ENCODE measurements at places on chromosomes 4 and X.

- no peak for DNase-seq
These were observed 31.8 kb downstream of the MSL3 start for GRCh38 chrX:11789809-11790208.

- DNase-seq, result no peak
These were observed 1.9 kb downstream of the ARHGAP6 start for GRCh38 chrX:11663875-11664210.

- no peak for DNase-seq
These were observed 54.9 kb upstream of the PDE5A start for GRCh38 chr4:119683518-119683917.

DNA sequence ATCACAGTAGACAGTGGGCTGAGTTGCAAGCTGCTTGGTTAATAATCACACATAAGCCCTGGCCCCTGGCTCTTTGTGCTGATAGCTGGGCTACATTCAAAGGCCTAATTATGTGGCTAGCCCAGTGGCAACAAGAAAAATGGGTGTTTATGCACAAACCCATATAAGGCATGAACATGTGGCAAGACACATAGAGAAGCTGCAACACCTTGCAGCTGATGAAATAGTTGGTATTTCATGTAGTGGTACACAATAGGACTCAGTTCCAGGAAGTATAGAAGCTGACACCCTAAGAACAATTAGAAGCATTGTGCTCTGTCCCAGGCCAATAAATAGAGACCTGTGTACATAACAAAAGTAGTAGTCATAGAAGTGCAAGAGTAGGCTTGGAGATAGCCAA, 14.6 kb upstream of the ZNF630 start:
- no peak for DNase-seq

- peak; percentile 59 for DNase-seq
These were observed 19.3 kb upstream of the CSF2RA start for GRCh38 chrX:1249101-1249887.

- DNase-seq, result no peak
These were observed 650.7 kb downstream of the IL1RAPL1 start for GRCh38 chrX:29237972-29238371.

- no peak for DNase-seq
These were observed 294.8 kb downstream of the TENM3 start for GRCh38 chr4:182538031-182538430.

DNA sequence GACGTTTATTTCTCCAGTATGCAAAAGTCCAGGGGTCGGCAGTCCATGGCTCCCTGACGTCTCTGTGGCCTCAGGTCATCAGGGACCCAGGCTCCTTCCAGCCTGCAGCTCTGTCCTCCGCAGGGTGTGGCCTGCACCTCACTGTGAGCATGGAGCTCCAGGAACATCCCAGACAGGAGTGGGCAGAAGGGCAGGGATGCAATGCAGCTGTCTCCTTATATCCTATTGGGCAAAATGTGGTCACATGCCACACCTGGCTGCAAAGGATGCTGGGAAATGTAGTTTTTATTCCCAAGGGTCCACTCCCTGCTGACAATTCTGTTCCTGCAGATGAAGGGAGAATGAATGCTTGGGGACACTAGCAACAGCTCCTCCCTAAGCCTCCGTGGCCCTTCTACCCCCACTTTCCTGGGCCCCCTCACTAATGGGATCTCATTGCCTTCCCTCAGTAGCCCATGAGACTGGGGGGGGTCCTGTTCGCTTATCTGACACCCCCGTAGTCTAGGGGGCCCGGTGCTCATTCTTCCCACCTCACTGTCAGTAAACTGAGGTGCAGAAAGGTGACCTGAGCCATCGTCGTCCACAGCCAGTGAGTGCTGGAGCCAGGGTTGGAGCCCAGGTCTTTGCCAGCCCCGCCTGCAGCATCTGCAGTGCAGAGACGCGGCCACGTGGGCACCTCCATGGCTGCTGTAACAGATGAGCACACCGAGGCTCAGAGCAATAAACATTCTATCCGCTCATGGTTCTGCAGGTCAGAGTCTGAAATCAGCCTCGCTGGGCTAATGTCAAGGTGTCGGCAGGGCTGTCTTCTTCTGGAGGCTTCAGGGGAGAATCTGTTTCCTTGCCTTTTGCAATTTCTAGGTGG, 5.9 kb upstream of the GRPEL1 start:
- DNase-seq, result no peak

DNA sequence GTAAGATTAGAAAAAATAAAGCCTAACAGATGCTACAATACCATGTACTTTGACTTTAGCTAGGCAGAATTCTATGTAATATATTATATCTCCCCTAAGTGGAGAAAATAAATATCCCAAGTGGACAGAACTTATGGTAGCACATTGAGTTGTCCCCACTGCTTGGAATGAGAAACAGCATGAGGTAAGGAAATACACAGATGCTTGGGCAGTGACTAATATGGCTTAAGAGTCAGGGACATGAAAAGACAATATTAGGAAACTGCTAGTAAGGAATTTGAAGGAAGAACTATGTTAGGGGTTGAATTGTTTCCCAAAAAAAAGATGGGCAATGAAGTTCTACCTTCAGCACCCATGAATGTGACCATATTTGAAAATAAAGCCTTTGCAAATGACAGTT, 2265.1 kb downstream of the PCDH7 start:
- DNase-seq, result no peak

DNA sequence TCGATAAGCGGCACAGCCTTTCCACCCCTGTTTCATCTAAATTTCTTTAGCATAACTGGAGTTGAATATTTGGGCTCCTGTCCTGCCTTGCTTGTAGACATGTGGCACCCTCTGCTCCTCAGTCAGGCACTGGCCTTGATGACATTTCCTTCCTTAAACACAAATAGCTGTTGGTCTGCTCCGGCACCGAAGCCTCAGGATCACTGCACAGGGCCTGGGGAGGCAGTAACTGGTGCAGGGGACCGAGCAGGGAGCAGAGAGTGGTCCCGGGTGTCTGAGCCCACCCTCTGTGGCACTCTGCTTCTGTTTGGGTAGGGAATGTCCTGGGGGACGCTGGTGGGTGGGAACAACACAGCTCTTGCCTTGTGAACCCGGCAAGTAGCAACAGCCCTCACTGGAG, 13.6 kb downstream of the RGS12 start:
- no peak for DNase-seq

DNA sequence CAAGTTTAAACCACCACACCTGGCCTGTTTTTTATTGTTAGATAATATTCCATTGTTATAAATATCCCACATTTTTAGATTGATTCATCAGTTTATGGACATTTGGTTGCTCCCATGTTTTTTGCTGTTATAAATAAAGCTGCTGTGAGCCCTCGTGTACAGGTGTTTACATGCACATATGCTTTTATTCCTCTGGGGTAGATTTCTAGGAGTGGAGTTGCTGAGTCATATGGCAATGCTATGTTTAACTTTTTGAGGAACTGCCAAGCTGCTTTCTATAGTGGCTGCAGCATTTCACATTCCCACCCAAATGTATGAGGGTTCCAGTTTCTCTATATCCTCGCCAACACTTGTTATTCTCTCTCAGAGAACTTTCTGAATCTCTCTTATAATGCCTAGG, 90.5 kb downstream of the TBL1X start:
- no peak for DNase-seq

GRCh38 chr4:100593935-100594334, 76.1 kb upstream of the EMCN start:
- DNase-seq, result no peak

DNA sequence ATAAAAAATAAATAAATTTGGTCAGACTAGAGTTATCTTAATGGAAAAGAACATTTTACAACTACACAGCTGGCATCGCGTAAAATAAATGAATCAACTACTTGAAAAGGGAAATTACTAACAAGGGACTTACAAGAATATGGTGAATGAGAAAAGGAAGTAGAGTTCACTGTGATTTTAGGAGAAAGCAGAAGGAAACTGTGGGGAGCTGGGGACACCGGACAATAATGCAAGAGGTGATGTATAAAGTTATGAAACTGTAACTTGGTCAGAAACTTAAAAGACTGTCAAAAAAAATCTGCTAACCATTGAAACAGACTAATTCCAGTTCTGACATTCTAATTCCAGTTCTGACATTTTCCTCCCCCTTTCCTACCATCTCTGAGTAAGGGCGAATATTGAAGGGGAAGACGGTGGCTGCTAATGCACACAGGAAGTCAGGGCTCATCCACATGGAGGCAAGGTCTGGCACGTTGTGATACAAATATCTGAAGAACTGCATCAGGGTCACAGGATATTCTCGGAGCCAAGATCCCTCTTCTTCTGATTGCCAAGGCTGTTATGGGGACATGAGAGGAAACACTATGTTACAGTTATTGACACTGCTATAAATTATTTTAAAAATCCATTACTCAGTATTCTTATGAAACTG, 170.5 kb downstream of the CDS1 start:
- DNase-seq, result no peak

DNA sequence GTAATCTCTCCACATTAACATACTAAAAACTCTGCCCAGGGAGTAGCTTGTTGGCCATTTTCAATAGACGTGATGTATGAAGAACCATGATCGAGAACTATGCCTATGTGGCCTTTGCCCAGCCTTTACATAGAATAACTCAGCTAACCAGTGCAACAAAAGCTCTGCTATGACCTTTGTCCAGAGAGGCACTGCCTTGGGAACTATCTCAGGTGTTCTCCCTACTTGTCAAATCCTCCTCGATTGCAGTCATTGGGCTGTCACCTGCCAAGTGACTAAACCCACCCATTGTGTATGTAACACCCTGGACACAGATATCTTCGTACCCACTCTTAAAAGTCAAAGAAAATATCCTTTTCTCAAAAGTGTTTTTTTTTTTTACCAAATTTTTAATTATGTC, 610.3 kb upstream of the GALNTL6 start:
- DNase-seq, result no peak

DNA sequence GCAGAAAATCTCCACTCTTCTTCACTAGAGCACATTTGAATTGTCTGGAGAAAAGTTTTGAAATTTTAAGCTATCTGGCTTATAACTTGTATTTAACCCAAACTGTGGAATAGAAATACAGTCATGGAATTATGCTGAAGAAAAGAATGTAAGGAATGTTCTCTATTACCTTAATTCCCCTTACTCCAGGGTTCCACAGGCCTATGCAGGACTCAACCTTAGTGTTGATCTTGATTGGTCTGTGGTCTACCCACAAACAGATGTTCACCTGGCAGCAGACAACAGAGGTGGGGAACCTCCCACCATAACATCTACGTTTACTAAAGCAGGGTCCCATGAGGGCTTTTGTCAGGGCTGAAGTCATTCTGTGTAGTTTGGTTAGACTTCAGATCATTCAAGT, 189.3 kb upstream of the GPRIN3 start:
- no peak for DNase-seq

DNA sequence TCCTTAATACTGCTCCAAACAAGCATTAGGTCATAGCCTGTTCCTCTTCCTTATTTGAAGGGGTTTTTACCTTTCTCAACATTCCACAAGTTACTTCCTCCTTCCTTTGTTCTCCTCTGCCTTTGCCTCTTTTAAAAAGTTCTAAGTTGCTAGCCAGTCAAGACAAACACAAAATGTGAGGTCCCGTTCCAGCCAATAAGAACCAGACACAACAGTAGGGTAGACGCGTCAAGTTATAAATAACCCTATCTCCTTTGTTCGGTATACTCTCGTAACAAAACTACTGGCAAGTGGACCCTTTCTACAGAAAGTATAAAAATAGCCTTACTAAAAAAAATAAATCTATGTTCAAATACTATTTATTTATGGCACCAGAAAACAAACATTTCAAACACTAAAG, 6.3 kb upstream of the ACE2 start:
- no peak for DNase-seq

GRCh38 chr4:182862141-182862875, 54.9 kb downstream of the DCTD start:
- DNase-seq, result no peak

DNA sequence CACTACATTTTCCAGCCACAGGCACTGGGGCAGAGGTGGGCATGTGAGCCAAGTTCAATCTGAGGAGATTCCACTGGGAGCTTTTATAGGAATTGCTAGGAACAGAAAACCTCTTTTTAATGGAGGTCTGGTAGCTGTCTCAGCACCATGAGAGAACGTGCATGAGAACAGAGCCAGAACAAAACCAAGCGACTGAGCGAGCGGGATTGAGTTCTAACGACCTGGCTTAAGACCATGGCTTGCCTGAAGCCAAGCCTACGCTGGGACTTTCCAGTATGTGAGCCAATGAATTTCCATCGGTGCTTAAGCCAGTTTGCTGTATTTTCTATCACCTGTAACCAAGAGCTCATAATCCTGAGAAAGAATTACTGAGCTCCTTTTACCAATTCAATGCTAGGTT, 183.7 kb downstream of the NR3C2 start:
- DNase-seq, result no peak

DNA sequence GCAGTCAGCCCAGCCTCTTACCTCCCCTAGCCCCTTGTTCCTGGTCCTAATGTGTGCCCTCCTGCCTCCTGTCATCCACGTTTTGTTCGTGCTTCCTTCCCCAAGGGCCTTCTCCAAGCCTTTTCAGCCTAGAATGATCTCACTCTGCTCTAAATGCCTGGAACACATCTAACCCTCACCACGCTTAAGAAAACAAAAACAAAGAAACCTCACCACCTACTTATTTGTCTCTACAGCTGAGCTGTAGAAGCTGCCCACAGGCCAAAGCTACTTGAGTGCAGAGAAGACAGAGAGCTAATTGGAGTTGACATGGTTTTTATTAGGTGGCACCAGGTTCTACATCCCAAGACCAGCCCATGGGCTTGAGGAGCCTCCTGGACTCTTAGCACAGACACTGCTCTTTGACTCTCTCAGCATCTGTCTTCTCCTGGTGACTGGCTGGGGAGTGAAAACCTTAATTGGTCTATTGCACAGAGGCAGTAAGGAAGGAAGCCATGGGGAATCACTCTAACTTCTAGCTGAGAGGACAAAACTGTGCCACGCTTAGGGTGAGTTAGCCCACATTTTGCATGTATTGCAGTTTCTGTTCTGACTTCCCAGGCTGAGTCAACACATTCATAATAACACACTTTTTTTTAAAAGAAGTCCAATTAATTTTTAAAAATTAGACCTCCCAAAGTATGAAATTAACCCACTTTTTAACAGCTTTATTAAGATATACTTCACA, 52.3 kb upstream of the PDK3 start:
- DNase-seq, result no peak

DNA sequence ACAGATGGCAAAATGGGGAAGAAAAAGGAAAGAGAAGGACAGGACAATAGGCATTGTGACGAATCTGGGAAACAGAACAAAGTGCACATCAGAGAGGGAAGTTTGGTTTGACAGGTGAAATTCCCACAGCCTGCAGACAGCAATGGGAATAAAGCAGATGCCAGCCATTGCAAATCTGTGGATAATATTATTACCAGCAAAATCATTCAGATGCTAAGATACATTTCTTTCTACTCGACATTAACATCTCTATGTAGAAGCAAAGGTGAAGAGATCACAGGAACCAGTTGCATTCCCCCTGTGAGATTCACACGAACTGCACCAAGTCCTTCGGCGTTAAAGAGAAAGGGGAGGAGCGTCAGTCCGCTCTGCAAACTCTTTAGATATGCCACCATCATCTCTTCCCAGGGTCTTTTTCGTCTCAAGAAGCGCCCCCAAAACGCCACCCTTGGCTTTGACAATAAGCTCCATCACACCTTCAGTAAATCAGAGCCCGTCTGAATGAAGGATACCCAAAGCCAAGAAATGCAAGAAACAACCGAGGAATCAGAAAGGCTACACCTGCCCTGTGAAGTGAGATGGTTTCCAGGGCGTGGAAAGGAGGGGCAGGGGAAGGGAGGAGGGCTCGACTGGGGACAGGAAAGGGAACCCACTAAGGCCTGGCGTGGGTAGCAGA, 1.9 kb downstream of the NEUROG2 start:
- DNase-seq, result peak; percentile 29

- no peak for DNase-seq
These were observed 708 bp downstream of the ARAP2 start for GRCh38 chr4:36243355-36244256.
